GM12878 (cell line): ENCODE measurements at places on chromosomes 11 and 22.

GRCh38 chr11:123457187-123457770, 27.2 kb downstream of the GRAMD1B start:
- DNase-seq: no peak

- no peak for DNase-seq
Measured at GRCh38 chr11:72780296-72781062, 13.4 kb downstream of the STARD10 start.

- no peak for DNase-seq
Measured at GRCh38 chr11:81007046-81007445, 1566.2 kb upstream of the TENM4 start.

DNA sequence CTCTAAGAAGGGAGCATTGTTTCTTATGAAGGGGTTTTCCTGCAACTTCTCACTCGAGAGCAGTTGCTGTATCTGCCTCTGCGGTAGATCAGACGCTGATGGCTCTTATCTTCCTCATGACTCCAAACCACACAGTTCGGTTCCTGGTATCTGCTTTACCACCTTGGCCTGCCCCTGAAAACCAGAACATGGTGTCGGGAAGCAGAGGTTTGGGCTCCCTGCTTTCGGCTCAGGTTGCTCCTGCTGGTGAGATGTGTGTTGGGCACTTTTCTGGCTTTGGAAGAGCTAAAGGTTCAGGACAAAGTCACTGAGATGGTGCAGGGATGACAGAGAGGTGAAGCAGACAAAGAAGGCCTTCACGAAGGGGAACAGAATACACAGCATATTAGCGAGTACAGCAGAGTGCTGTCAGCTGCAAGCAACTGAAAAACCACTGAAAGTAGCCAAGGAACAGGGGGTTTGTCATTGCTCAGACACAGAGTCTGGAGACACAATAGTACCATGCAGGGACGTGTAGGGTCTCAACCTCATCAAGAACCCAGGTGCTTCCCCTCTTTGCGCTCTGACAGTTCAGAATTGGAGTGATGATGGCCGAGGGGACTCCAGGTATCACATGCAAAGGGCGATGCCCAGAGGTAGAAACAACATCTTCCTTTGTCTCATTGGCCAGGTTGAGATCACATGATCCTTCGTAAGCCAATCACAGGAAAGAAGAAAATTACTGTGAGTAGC, 11.9 kb upstream of the CSF2RB start:
- DNase-seq: peak; percentile 90

DNA sequence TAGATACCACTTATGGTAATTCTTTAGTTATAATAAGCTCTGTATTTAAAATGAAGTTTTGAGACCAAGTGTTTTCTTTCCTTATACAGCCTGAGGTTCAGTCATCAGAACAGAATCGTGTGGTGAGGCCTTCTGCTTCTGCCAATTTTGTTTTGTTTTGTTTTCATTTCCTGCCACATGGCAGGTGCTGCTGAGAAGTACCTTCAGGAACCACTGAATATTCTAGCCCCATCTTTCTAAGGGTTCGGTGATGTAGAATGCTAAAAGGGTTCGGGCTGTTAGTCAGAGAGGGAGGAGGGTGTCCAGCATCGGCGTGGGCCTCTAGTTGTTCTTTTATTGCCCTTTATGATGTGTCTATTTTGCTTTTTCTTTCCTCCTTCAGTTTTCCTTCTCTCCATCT, 25.8 kb downstream of the TNRC6B start:
- DNase-seq: no peak

GRCh38 chr11:95498722-95499425, 267.9 kb upstream of the SESN3 start:
- DNase-seq: no peak

DNA sequence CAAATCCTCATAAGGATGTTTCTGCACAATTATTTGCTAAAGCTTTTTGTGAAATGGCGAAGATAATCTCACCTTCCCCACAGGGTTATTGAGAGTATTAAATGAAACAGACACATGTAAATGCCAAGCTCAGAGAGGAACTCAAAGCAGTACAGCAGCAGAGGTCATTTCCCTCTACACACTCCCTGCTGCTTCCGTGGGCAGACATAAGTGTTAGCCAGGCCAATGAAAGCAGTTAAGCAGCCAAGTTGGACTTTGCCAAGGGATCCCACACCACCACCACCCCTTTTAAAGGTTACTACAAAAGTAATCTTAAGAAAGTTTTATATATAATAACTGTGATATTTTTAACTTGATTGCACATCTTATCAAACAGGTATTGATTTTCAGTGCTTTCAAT, 4.0 kb upstream of the FAM111A start:
- no peak for DNase-seq

DNA sequence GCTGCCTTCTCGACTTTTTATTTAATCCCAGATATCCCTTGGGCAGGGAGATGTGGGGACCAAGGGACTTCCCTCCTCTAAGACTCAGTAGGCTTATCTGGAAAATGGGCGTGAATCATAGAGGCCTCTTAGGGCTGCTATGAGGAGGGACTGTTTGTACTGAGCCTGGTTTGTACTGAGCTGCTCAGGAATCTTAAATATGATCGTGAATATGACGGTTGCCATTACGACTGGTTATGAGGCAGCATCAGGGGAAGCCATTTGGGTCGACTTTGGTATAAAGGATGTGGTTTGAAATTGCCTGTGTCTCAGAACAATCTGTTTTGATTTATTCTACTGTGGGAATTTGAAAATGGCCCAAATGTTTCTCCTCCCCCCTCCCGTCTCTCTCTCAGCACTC, 20.6 kb downstream of the TSPAN18 start:
- DNase-seq: no peak

GRCh38 chr22:31126128-31126868, 3.5 kb downstream of the INPP5J start:
- no peak for DNase-seq

DNA sequence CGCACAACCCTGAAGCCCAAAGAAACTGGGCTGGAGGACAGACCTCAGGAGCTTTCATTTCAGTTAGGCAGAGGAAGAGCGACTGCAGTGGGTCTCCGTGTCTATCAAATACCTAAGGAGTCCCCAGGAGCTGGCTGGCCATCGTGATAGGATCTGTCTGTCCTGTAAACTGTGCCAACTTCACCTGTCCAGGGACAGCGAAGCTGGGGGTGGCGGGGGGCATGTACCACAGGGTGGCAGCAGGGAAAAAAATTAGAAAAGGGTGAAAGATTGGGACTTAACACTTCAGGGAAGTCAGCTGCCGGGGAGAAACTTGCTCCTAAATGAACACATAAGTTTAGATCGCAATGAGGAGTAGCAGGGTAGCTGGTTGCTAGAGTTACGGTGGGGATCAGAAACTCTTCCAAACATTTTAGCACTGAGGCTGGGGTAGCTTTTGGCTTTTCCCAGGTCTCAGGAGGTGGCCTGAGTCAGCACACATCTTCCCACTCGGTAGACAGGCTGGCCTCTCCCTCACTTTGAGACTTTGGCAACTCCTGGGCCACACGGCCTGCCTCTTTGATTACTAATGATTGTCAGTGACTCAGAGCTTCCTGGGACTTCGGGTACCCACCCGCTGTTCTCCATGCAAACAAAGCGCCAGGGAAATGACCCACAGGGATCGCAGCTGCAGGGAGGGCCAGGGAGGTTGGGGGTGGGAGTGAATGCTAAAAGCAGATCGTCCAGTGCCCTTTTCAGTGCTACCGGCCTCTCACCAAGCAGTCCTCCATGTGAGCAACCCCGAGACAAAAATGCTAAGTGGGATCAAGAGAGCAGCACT, 2.9 kb upstream of the MTFP1 start:
- DNase-seq: no peak

GRCh38 chr11:118224511-118225188, at the start of gene JAML:
Gene JAML (minus strand): TSS chr11:118225011. CDS start chr11:118214866, 10,145 bp downstream.
- DNase-seq: no peak

- DNase-seq: no peak
Measured at GRCh38 chr11:86738568-86738967, 61.8 kb upstream of the PRSS23 start.

DNA sequence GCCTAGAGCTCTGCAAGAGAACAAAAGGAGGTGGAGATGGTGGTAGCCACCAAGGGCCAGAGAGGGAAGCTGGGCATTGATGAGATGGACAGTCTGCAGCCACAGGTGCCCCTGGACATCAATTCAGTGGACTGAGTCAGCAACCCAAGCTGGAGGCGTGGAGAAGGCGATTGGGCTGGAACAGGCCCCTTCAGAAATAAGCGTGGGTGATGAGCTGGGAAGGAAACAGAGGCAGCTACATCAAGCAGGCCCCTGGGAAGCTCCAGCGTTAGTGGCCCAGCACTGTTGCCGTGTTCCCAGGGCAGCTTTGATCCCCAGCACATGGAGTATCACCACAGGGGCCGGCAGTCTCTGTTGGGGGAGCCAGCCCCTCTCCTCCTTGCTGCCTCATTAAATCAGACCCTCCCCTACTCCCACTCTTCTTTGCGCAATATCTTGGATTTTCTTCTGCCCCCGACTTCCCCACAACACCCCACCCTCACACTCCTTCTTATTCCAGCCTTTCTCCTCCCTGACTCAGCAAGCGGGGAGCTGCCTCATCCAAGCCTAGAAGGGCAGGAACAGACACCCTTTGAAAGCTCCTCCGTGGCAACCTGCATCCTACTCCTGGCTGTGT, 31.7 kb upstream of the OAF start:
- DNase-seq: no peak
